ENCODE measurements at places on chromosomes 12 and 14. TPM values are rescaled to one million over a fixed set of nuclear protein-coding genes. Genes with fewer than 3 reads are reported as not detected.

The ENDOU gene
- polyA plus RNA-seq, result 0.07 TPM

The CYP27B1 gene
- polyA plus RNA-seq, result 5.8 TPM

The NFE2 gene
- 3.5 TPM for polyA plus RNA-seq

The FAM222A gene
- 1.3 TPM for polyA plus RNA-seq

The KLRC4 gene
- polyA plus RNA-seq, result not detected

The SPTB gene
- polyA plus RNA-seq, result 1.2 TPM

The ACVRL1 gene
- 76.1 TPM for polyA plus RNA-seq

The GPR162 gene
- polyA plus RNA-seq, result 24.6 TPM

The PSEN1 gene
- 48.6 TPM for polyA plus RNA-seq

The JPH4 gene
- 0.44 TPM for polyA plus RNA-seq

The NR1H4 gene
- polyA plus RNA-seq, result 0.06 TPM

The LRCOL1 gene
- 0.98 TPM for polyA plus RNA-seq

The PHC1 gene
- polyA plus RNA-seq, result 24.1 TPM

The B4GALNT1 gene
- 0.93 TPM for polyA plus RNA-seq

GRCh38 chr14:69387311-69387710 is 10.8 kb downstream of the ERH start:
- DNase-seq, result no peak

DNA sequence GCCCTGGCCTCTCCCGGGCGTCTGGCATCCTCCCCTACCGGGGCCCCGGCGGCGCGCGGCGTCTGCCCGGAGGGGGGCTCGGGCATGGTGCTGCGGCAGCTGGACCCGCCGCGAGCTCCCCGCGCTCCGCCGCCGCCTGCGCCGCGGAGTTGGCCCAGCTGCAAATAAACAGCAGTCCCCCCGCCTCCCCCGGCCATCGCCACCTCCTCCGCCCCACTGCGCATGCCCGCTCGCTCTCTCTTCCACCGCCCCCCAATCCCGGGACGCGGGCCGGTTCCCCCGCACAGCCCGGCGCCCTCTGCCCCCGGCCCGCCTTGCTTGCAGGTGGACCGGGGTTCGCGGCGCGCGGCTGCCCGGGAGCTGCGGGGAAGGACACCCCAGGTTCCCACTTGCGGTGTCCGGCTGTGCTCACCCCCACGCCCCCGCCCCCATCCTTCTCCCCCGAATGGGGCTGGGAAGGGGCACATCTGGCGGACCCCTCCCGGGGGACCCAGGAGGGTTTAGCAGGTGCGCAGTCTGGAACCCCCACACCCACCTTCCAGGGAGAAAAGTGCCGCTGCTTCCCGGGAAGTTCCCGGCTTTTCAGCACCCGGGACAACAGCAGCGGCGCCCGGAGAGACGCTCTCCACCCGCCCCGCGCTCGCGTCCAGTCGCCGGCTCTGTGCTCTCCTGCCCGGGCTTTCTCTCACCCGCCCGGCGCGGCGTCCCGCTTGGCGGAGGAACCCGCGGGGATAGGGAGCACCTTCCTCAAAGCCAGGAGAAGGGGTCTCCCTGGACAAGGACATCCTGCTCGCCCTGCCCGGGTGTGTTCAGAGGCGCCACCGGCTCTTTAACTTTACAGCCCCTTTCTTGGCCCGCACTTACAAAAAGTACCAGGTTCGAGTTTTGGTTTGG is at the start of gene TMTC1:
Gene TMTC1, minus strand, starts transcription at position 170 of the 894 bp plus-strand sequence. CDS start 191 bp downstream, outside the sequence.
- DNase-seq, result peak; percentile 77

DNA sequence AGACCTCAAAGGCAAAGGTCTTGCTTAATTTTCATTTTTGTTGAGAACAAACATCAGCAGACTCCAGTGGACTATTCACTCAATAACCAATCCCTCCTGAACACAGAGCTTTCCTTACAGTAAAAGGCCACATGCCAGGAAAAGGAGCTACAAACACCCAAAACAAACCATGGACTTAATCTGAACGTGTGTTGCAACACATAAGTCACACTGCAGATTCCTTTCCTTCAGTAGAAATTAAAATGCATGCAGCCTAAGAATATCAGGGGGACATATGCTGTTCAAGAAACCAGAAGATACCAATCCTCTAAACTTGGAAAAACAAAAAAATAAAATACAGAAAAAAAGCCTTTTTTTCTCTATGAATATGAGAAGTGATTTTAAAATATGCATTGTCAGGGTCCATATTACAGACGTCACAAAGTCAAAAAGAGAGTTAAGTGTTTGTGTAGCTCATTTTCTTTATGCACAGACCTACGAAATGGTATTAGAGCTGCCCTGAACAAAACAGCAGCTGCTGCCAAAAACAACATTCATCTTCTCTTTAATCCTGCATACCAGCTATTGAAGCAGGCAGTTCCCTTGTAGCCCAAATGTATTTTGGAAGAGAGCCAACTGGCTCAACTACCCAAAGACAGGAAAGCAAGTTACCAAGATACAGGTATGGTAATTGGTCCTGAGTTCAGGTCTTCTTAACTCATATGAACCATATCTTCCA is 26.2 kb downstream of the KITLG start:
- DNase-seq, result no peak

DNA sequence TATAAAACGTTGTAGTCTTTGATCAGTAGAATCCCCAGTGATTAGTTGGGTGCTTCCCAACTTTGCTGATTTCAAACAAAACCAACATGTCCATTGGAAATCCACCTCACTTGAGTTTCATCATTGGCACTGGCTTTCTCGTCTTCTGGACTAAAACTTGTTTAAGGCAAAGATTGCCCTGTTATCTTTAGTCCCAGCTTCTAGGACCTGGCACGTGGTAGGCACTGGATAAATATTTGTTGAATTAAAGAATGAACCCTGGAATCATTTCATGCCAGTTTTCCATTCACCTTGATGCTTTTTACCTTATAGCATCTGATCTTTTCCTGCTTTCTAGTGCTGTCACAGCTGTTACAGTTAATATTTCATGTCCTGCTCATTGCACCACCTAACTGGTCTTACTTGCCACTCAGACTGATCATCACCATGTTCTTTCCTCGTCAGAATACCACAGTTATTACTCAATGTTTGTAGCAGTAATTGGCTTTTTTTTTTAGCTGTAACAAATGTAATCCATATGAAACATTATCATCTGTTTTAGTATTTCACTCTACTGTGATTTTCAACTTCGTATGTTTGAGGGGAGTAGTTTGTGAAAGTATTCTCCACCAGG is 7.3 kb upstream of the C12orf50 start:
- no peak for DNase-seq

DNA sequence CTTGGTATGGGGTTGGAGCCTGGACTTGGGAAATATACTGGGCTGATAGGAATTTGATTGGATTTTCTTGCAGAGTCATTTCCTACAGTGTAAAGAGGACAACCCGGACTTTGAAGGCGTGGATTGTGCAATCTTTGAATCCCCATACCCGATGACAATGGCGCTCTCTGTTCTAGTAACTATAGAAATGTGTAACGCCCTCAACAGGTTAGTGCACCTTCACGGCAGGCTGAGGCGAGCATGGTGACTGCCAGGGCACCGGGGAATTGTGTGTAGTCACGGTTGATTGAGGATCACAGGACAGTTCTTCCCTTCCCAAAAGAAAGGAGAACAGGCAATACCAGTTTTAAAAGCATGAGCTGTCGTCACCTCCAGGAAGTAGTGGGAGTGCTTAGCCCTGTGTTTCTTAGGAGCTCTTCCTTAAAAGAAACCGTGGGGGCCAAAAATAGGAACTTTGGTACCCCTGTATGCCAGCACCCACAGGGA is 58.3 kb downstream of the ANAPC7 start:
- no peak for DNase-seq

- no peak for DNase-seq
Observed at GRCh38 chr14:103221781-103222358, 98.6 kb downstream of the TNFAIP2 start.

DNA sequence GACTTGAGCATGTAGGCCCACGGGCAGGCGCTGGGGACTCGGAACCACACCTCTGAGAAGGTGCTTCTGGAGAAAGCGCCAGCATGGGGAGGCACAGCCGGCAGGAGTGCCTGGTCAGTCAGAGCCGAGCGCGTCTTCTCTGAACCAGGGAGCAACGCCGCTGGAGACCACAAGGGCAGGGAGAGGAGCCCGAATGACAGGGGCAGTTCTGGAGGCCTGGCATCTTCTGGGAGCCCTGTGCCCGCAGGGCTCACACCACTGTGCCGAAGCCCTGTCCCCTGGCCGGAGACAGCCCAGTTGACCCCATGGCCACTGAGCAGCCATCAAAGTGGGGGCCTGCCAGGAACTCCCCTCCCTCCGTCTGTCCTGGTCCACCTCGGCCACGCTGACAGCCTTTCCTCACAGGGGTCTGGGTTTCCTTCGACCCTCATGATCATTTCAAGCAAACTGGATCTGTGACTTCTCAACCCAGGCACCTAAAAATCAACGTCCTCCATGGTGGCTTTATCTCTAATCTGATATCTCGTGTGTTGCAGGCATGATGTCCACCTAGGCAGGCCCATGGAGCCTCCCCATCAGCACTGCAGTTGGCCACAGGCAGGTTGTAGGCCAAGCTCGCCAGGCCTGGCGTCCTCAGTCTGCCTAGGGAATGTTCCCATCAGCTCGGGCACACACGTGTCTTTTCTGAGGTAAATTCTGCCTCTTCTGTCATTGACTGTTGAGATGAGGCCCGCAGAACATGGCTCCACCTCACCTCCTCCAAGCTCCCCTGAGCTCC is 299.3 kb upstream of the RTL1 start:
- no peak for DNase-seq

DNA sequence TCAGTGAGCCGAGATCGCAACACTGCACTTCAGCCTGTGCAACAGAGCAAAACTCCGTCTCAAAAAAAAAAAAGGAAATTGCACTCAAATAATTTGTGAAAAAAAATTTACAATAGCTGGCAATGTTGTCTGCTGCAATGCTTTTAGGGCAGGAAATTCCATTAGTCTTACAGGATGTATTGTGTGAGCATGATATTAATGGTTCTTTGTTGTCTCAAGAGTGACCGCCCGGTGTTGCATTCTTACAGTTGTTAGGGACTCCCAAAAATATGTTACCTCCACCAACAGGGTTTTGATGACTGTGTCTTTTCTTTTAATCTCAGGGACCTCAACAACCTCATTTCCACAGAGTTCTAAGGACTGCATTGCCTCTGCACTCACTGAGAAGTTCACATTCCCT is 44.8 kb downstream of the PZP start:
- no peak for DNase-seq

- DNase-seq, result no peak
Observed at GRCh38 chr14:65993103-65993502, 493.1 kb upstream of the CCDC196 start.

- no peak for DNase-seq
Observed at GRCh38 chr12:65838330-65838976, 14.2 kb downstream of the HMGA2 start.

GRCh38 chr12:68613209-68613904 is 2.7 kb downstream of the RAP1B start:
- no peak for DNase-seq
